ENCODE measurements at places on chromosomes 7 and 10.
A peak's percentile ranks its signal among the peaks of the same experiment; 100 is the strongest.

- no peak for DNase-seq
Measured at GRCh38 chr7:44172352-44172751, 16.9 kb downstream of the GCK start.

DNA sequence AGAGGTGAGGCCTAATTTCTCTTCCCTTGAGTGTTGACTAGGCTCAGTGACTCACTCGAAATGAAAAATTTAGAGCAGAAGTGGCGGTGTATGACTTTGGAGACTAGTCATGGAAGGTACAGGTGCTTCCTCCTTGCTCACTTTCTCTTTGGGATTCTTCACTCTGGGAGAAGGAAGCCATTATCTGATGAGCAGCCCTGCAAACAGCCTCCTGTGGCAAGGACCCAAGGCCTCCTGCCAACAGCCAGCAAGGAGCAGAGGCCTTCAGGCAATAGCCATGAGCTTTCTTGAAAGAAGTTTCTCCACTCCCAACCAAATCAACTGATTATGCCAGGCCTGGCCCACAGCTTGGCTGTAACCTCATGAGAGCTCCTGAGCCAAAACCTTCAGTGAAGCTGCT lies 369.6 kb upstream of the VWC2 start:
- DNase-seq, result no peak

DNA sequence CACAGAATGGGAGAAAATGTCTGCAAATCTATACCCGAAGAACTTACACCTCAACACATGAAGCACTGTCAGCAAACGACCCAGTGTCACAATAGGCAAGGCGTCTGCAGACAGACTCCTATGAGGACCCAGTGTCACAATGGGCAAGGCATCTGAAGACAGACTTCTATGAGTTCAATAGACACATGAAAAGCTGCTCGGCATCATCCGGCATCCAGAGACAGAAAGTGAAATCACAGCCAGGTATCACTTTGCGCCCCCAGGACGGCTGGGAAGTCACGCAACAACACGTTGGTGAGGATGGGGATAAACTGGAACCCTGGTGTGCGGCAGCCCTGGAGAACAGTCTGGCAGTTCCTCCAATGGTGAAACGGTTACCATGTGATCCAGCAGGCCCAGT lies 273.2 kb downstream of the ELFN1 start:
- no peak for DNase-seq

GRCh38 chr10:117133273-117134055 lies 4.6 kb downstream of the VAX1 start:
- no peak for DNase-seq

GRCh38 chr10:45064998-45065397 lies 64.3 kb downstream of the ZNF22 start:
- no peak for DNase-seq

GRCh38 chr10:100803492-100803891 lies 58.1 kb downstream of the PAX2 start:
- peak; percentile 21 for DNase-seq

DNA sequence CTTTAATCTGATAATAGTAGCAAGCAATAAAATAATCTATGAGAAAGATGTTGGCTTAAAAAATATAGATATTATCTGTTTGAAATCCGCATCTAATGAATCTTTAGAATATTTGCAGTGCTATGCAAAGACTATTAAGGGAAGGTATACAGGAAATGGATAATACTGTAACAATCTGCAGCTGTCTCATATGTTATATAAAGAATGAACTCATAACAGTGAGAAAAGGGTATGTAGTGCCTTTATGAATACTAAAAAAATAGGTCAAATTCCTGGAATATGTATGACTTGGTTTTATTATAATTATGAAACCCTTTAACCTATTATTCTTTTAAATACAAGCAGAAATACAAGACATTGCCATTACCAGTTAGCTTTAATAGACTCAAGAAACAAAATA lies 105.1 kb upstream of the GPR22 start:
- DNase-seq, result no peak

- peak; percentile 82 for DNase-seq
Measured at GRCh38 chr10:80443531-80443974, 10.6 kb upstream of the TSPAN14 start.

DNA sequence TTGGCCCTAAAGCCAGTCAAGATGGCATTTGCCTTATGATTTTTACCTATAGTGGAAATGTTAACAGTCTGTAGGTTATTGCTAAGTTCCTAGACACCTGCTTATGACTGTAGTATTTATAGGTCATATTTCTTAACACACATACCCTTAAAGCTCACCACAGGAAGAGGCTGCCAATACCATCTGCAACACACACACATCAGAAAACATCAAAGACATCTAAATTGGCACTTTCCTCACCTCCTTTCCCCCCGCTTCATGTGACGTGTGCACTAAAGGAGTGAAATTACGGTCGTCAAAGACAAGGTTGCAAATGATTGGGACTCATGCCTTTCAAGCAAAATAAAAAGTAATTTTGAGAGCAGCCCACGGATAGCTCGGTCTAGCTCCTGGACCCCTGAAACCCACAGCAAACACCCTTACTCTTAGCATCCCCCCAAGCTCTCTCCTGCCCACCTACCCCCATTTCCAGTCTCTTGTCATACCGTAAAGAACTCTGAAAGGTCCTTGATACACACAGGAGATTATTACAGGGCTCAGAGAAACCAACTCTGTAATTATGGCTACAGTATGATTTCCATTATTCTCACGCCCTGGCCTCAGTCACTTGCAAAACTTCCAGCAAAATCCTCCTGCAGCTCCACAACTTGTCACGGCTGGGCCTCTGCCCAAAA lies 90.5 kb downstream of the PLXNA4 start:
- no peak for DNase-seq

GRCh38 chr10:10293481-10293951 lies 724.2 kb upstream of the CELF2 start:
- DNase-seq, result peak; percentile 66

DNA sequence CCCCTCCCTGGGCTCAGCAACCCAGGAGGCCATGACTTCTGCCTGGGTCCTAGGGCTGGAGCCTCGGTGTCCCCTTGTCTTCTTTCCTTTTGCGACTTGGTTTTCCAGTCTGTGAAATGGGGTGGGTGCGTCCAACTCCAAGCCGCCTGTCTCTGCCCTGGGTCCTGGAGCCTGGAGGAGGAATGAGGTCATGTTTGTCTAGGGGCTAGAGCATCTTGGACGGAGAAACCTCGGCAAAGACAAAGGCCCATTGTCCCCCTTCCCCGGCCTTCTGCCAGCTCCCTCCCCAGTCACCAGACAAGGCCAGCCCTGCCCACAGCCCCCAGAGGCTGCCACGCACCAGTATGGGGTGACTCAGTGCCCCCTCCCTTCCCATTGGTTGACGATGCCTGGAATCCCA lies 39.8 kb upstream of the ELN start:
- no peak for DNase-seq

- no peak for DNase-seq
Measured at GRCh38 chr10:126130271-126130710, 233.9 kb downstream of the FANK1 start.

DNA sequence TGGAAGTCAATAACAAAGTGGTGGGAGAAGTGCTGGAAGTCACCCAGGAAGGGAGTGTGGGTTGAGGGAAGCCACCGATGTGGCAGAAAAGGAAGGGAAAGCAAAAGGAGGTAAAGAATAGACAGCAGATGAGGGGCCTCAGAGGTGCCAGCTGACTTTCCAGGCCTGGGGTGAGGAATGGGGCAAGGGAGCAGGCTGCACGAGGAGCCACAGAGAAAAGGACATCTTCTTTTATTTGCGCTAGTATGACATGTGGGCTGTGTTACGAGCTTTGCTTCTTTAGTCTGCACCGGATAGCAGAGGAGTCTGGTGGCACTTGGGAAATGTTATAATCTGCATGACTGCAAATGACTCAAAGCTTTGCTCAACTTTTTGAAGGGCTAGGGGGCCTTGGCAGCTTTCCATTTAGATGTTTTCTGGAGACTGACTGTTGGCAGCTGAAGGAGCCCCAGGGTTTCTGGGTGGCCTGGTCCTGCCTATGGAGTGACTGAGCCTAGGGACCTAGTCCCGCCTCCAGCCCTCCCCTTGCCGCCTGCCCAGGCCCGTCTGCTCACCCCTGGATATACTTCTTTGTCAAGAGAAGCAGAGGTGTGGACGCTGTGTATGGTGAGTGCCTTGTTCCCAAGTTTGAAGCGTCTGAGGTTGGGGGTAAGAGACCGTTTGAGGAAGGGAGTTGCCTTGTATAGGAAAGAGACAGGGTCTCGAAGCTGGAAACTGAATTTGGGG lies 5.1 kb downstream of the PRXL2A start:
- peak; percentile 41 for DNase-seq

DNA sequence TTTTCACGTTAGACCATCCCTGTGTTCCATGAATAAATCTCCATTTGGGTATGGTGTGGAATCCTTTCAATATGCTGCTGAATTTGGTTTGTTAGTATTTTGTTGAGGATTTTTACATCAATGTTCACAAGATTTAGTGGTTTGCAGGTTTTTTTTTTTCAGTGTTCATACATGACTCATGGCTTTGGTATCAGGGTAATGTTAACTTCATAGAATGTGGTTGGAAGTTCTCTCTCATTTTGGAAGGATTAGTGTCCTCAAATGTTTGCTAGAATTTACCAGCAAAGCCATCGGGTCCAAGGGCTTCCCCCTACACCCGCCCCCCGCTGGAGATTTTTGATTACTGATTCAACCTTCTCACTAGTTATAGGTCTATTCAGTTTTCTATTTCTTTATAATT lies 398.0 kb downstream of the NXPH1 start:
- no peak for DNase-seq

DNA sequence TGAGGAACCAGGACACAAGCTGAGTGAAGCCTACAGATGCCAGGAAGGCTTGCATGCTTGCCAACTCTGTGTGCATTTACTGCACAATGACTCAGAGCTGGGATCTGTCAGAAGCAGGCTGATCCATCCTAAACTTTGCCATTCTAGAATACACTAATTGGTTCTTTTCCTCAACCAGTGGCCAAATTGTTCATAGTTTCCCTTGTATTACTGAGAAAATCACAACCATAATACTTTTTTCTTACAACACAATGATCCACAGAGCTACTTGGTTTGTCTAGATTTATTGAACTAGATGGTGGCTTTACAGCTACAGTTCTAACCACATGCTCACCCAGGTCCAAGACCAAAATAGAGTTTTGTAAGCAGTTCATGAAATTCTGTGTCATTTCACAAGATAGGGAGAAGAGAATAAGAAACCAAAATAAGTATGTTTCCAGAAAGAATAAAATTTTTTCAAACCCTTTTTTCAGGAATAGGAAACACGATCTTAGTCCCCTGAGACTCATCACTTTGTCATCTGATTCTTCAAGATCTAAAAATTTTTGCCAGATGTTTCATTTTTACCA lies 21.0 kb upstream of the LRRC17 start:
- DNase-seq, result no peak

GRCh38 chr10:58998924-58999713 lies 177.3 kb upstream of the PHYHIPL start:
- no peak for DNase-seq

DNA sequence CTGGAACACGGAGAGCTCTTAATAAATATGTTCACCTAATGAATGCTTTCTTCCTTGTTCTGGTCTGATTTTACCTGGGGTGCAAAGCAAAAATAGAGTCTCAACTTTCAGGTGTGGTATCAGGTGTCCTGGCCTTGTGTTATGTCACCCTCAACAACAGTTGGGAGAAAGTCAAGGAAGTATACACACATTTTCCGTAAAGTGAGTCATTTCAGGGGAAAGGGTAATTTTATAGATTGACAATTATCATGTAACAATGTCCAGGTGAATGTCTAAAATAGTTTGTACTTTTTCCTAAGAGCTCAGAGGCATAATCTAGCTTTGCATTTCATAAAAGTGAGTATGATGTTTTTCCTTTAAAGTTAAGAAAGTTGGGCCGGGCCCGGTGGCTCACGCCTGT lies 287.4 kb downstream of the SKIDA1 start:
- no peak for DNase-seq

DNA sequence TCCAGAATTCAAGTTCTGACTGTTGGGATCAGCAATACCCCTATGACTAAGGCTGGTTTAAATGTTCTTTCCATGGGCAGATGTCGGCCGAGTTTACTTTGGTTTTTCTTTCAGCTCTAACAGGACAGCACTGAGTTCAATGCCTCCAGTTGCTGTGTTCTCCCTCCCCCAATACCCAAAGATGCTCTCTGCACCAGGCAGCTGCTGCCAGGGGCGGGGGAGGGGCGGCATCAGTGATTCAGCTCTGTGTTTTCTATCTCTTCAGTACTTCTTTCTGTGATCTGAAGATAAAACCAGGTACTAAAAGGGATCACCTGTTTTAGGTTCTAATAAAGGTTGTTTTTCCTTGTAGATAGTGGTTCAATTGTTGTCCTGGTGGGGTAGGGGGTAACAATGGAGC lies 576.7 kb upstream of the POT1 start:
- peak; percentile 7 for DNase-seq

GRCh38 chr7:40194745-40195144 lies 59.9 kb downstream of the SUGCT start:
- no peak for DNase-seq

DNA sequence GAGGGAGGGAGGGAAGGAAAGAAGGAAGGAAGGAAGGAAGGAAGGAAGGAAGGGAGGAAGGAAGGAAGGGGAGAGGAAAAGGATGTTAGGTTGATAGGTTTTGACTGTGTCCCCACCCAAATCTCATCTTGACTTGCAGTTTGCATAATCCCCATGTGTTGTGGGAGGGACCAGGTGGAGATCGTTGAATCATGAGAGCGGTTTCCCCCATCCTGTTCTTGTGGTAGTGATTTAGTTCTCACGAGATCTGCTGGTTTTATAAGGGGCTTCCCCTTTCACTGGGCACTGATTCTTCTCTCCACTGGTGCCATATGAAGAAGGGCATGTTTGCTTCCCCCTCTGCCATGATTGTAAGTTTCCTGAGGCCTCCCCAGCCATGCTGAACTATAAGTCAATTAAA lies 15.1 kb upstream of the NUDCD3 start:
- no peak for DNase-seq

DNA sequence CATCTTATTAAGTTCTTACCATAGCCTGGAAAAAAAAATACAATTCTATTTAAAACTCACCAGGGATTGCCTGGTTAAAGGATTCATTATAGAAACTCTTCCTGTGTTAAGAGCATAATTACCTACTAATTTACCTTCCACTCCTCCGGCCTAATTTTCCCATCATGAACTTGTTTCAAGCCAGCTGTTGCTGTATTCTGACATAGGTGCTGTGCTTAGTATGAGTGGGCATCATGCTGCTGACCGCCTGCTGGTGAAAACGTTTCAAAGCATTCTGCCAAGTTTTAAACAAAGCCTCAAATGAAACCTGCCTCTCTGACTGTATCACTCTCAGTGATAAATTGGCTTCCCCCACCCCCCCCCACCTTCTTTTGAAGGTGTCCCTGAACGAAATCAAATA lies 47.8 kb upstream of the KCNMA1 start:
- no peak for DNase-seq

GRCh38 chr10:131841131-131841660 lies 59.6 kb upstream of the PPP2R2D start:
- DNase-seq, result no peak

DNA sequence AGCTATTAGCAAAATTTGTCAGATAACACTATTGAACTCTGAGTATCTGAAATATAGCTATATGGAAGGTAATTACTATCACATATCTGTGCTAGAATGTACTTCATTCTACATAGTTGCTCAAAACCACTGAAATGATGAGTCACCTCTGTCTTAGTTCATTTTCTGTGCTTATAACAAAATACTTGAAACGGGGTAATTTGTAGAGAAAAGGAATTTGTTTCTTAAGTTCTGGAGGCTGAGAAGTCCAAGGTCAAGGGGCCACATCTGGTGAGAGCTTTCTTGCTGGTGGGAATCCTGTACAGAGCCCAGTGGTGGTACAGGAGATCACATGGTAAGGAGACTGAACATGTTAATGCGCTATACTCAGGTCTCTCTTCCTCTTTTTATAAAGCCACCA lies 41.9 kb upstream of the TNKS2 start:
- no peak for DNase-seq

- DNase-seq, result no peak
Measured at GRCh38 chr7:106104721-106105260, 7.3 kb downstream of the SYPL1 start.
